Gastrocnemius medialis (tissue), 4 donors: ENCODE measurements at places on chromosomes 5 and 9. TPM values are rescaled to one million over a fixed set of nuclear protein-coding genes. Genes with fewer than 3 reads are reported as not detected.
A peak's percentile ranks its signal among the peaks of the same experiment; 100 is the strongest.

GRCh38 chr9:132866898-132867297, 11.2 kb downstream of the AK8 start:
- no peaks in the 10 kb centered on the region for H3K4me1 ChIP-seq
- H3K27ac ChIP-seq = no peak overlapping the region
- no peak for DNase-seq
- H3K4me3 ChIP-seq = no peak overlapping the region
- H3K27me3 ChIP-seq = no peaks in the 10 kb centered on the region

GRCh38 chr5:31464081-31464480, 67.8 kb downstream of the DROSHA start:
- no peaks in the 10 kb centered on the region for H3K36me3 ChIP-seq
- no peaks in the 10 kb centered on the region for H3K4me1 ChIP-seq
- H3K4me3 ChIP-seq = no peak overlapping the region
- DNase-seq = no peak
- H3K27me3 ChIP-seq = no peaks in the 10 kb centered on the region
- H3K27ac ChIP-seq = no peak overlapping the region

DNA sequence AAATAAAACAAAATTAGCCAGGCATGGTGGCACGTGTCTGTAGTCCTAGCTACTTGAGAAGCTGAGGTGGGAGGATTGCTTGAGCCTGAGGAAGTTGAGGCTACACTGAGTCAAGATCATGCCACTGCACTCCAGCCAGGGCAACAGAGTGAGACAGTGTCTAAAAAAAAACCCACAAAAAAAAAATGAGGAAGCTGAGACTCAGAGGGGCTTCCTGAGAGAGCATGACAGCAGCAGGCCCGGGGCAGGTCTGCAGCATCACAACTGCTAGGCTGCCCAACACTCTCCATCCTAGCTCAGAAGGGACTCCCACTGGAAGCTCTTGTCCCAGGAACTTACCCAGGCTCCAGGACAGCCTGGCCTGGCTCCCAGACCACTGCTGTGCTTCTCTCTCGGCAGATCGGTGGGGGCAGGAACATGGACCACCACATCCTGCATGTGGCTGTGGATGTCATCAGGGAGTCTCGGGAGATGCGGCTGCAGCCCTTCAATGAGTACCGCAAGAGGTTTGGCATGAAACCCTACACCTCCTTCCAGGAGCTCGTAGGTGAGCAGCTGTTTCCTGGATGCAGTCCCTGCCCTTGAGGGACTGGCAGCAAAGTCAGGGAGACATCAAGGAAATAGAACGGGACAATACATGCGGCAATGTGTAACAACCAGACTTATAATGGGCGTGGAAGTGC, 19.1 kb downstream of the PTGS1 start:
- no peak for DNase-seq
- no peaks in the 10 kb centered on the region for H3K36me3 ChIP-seq
- no peak overlapping the region for H3K4me3 ChIP-seq
- H3K4me1 ChIP-seq = no peaks in the 10 kb centered on the region
- no peaks in the 10 kb centered on the region for H3K27me3 ChIP-seq
- H3K27ac ChIP-seq = no peak overlapping the region

DNA sequence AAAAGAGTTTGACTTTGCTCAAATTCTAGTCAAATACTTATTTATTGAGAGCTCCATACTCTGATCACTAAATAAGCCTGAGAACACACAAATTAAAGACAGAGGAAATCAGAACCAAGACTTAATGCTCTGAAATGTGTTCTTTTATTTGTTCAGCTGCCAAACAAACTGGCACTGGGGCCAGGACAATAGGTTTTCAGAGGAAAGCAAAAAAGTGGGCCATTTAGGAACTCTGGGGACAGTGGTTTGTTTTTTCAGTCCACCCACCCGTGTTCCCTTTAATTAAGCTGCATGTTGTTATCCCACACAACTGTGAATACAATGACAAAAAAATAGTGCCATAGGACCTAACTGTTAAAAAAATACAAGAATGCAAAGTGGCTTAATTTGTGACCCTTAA, 95.4 kb upstream of the RETREG1 start:
- no peak overlapping the region for H3K4me3 ChIP-seq
- H3K27me3 ChIP-seq = no peaks in the 10 kb centered on the region
- H3K36me3 ChIP-seq = no peaks in the 10 kb centered on the region
- DNase-seq = no peak
- no peak overlapping the region for H3K27ac ChIP-seq

DNA sequence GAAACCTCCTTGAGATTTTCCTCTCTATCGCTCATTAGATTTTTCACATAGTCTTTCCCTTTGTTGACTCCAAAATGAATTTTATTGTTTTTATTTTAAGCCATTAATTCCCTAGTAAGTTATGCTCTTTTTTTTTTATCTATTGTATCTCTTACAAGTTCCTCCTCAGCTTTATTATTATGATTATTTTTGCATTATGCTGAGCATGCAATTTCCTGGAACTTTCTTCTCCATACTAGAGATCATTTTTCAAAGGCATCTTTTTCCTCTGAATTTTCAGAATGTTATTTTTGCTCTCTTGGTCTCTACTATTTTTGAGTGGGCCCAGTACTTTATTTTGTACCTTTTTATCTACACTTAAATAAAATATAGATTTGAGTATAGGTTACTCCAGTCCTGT, 376.6 kb upstream of the SEMA6A start:
- no peak for DNase-seq
- H3K4me3 ChIP-seq = no peak overlapping the region
- no peak overlapping the region for H3K27ac ChIP-seq

DNA sequence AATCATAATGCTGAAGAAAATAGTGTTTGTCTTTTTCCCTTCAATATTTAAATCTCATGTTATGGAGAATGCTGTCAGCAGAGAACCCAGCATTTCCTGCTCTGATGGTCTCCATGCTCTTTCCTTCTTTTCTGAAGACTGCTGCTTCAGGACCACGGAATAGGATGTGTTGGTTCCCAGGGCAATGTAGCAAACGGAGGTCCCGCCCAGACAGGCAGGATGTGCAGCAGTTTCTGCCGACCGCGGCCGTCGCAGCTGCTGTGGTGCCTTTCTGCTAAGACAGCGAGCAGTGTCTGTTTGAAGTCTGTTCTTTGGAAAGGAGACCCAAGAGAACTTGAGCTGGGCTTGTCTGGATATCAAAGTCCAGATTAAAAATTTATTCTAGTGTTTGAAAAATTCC, 654.3 kb downstream of the CCDC171 start:
- H3K27me3 ChIP-seq = no peaks in the 10 kb centered on the region
- DNase-seq = peak; percentile 25
- no peaks in the 10 kb centered on the region for H3K36me3 ChIP-seq
- no peak overlapping the region for H3K27ac ChIP-seq
- no peak overlapping the region for H3K4me3 ChIP-seq

GRCh38 chr9:130193103-130193502, 20.9 kb downstream of the NCS1 start:
- H3K4me1 ChIP-seq = no peaks in the 10 kb centered on the region
- no peaks in the 10 kb centered on the region for H3K36me3 ChIP-seq
- no peak for DNase-seq
- no peak overlapping the region for H3K4me3 ChIP-seq
- H3K27ac ChIP-seq = no peak overlapping the region
- H3K27me3 ChIP-seq = no peaks in the 10 kb centered on the region

DNA sequence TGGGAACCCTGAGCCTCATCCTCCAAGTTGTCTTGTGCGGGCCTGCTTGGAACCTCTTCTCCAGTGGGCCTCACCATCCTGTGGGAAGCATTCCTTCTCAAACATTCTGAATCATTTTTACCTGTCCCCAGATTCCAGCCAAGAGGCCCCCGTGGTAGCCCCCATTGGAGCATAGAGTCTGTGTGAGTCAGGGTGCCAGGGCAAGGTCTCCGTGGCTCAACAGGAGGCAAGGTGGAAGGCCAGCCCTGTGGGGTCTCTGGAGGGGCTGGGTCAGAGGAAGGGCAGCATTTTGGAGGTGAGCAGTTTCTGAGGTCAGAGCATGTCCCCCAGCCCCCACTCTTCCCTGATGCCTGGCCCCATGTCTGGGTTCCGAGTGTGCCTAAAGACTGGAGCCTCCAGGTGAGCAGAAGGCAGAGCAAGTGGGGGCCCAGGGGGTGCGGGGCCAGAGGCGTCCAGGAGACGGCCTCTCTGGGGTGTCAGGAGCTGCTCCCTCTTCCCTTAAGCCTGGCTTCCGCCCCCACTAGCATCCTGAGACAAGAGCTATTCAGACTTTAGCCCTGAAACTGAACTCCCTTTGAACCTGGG, 2.1 kb downstream of the CACNA1B start:
- DNase-seq = no peak
- H3K4me1 ChIP-seq = no peaks in the 10 kb centered on the region
- H3K27ac ChIP-seq = no peak overlapping the region
- H3K27me3 ChIP-seq = peaks cover 33% of the 10 kb centered on the region
- no peaks in the 10 kb centered on the region for H3K36me3 ChIP-seq

DNA sequence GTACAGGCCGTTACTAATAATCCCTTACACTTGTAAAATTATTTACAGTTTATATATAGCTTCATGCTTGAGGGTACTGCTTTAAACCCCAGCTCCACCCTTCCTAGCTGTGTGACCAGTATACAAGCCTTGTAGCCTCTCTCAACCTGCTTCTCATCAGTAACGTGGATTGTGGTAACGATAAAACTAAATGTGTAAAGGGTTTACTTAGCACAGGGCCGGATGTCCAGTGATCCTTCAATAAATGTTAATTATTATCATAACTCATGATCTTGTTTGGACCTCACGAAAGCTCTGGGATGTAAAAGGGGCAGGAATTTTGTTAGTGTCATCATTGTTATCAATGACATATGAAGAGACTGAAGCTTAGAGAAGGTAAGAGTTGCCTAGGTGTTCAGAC, 7.5 kb upstream of the ARSI start:
- H3K27me3 ChIP-seq = no peaks in the 10 kb centered on the region
- H3K4me1 ChIP-seq = peaks cover 6% of the 10 kb centered on the region
- no peak overlapping the region for H3K27ac ChIP-seq
- H3K36me3 ChIP-seq = no peaks in the 10 kb centered on the region

DNA sequence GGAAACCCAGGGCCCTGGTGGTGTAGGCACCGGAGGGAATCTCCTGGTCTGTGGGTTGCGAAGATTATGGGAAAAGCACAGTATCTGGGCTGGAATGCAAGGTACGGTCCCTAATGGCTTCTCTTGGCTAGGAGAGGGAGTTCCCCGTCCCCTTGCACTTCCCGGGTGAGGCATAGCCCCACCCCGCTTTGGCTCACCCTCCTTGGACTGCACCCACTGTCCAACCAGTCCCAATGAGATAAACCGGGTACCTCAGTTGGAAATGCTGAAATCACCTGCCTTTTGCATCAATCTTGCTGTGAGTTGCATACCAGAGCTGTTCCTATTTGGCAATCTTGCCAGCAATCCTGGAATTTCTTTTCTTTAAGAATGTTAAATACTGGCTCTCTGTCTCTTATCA, 1429.1 kb downstream of the MAT2B start:
- H3K4me1 ChIP-seq = no peaks in the 10 kb centered on the region
- H3K4me3 ChIP-seq = no peak overlapping the region
- no peak for DNase-seq
- no peak overlapping the region for H3K27ac ChIP-seq
- no peaks in the 10 kb centered on the region for H3K27me3 ChIP-seq
- H3K36me3 ChIP-seq = no peaks in the 10 kb centered on the region

GRCh38 chr9:82467436-82467835, 478.9 kb downstream of the SPATA31D1 start:
- no peak overlapping the region for H3K4me3 ChIP-seq
- H3K4me1 ChIP-seq = no peaks in the 10 kb centered on the region
- H3K36me3 ChIP-seq = no peaks in the 10 kb centered on the region
- no peak overlapping the region for H3K27ac ChIP-seq
- H3K27me3 ChIP-seq = no peaks in the 10 kb centered on the region
- no peak for DNase-seq

GRCh38 chr5:145942201-145942600, 5.8 kb downstream of the SH3RF2 start:
- H3K27me3 ChIP-seq = no peaks in the 10 kb centered on the region
- no peak overlapping the region for H3K4me3 ChIP-seq
- DNase-seq = no peak
- peaks cover 44% of the 10 kb centered on the region for H3K4me1 ChIP-seq

DNA sequence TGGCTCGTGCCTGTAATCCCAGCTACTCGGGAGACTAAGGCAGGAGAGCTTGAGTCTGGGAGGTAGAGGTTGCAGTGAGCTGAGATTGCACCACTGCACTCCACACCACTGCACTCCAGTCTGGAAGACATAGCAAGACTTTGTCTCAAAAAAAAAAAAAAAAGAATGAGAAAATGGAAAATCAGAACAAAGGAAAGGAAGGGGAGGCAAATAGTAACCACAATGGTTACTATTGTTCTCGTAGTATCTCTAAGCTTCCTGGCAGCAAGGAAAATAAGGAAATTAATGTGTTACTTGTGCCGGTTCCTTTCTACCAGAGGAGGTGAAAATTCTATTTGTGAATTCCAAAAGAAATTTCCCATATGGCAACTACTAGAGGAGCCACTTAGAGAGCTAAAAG, 48.5 kb upstream of the BNC2 start:
- no peaks in the 10 kb centered on the region for H3K36me3 ChIP-seq
- H3K27me3 ChIP-seq = no peaks in the 10 kb centered on the region

DNA sequence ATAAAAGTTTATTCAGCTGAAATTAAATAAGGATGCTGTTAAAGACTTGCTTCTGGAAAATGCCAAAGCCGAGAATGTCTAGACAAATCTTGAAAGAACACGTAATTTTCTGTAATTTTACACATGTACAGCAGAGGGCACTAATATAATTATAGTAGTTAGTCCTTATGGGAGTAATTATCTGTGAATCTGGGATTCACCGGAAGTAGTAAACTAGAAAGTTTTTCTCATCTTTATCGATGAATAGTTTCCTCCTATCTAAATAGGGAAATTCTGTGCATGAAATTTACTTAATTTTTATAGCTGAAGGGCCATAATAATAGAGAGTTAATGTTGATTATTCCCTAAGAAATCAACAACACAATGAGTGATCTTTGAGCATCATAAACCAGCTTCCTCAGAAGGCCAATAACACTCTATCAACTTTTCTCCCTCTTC, 18.4 kb upstream of the CNTLN start:
- no peaks in the 10 kb centered on the region for H3K4me1 ChIP-seq

- peaks cover 10% of the 10 kb centered on the region for H3K4me1 ChIP-seq
- no peak for DNase-seq
- H3K27ac ChIP-seq = no peak overlapping the region
- no peak overlapping the region for H3K4me3 ChIP-seq
These were observed 9.2 kb upstream of the FYB1 start for GRCh38 chr5:39228596-39228995.

- H3K27ac ChIP-seq = no peak within 1 kb of the TSS
- H3K27me3 ChIP-seq = peaks cover 76% of the 10 kb centered on the region
- H3K36me3 ChIP-seq = no peaks in the 10 kb centered on the region
- H3K4me1 ChIP-seq = no peaks in the 10 kb centered on the region
- DNase-seq = no peak
These were observed at the start of gene PLEKHG4B for GRCh38 chr5:91556-92263. Gene PLEKHG4B (plus strand): TSS chr5:92168. CDS start chr5:92232, 64 bp downstream.

SMIM33 gene
- not detected for total RNA-seq

TAF1L gene
- not detected for total RNA-seq

CDC20B gene
- total RNA-seq = not detected

DOCK2 gene
- total RNA-seq = 0.32 TPM

NPDC1 gene
- total RNA-seq = 20.7 TPM

CER1 gene
- total RNA-seq = not detected

CYSRT1 gene
- 0.42 TPM for total RNA-seq

CNOT6 gene
- total RNA-seq = 6.6 TPM

ALDH7A1 gene
- 5.0 TPM for total RNA-seq
